ENCODE measurements at places on chromosomes 16 and 17. TPM values are rescaled to one million over a fixed set of nuclear protein-coding genes. Genes with fewer than 3 reads are reported as not detected.
A peak's percentile ranks its signal among the peaks of the same experiment; 100 is the strongest.

- DNase-seq = no peak
Measured at GRCh38 chr16:9165681-9166080, 74.2 kb downstream of the HAPSTR1 start.

- DNase-seq = no peak
Measured at GRCh38 chr17:61254904-61255303, 144.7 kb upstream of the TBX2 start.

- DNase-seq = no peak
Measured at GRCh38 chr16:22225060-22225459, 19.0 kb downstream of the EEF2K start.

GRCh38 chr17:52140601-52141000 is 17.9 kb downstream of the CA10 start:
- no peak for DNase-seq

GRCh38 chr17:51496378-51496777 is 236.0 kb downstream of the UTP18 start:
- DNase-seq = no peak

DNA sequence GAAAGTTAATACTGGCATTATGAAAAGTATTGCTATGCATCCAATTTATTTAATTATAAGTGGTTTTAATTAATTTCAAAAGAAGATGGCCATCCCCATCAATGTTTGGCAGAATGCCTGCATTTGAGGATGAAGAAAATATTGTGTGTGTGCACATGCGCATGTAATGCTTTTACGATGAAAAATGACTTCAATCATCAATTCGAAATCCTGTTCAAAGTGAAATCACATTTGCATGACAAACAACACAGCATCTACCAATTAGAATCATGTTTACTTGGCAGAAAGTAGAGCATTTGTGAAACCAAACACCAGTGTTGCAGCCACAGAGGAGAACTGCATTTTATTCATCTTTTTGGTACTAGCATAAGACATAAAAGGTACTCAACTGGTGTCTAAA is 191.9 kb upstream of the PIRT start:
- no peak for DNase-seq

GRCh38 chr16:51900221-51900780 is 646.6 kb downstream of the TOX3 start:
- DNase-seq = no peak

DNA sequence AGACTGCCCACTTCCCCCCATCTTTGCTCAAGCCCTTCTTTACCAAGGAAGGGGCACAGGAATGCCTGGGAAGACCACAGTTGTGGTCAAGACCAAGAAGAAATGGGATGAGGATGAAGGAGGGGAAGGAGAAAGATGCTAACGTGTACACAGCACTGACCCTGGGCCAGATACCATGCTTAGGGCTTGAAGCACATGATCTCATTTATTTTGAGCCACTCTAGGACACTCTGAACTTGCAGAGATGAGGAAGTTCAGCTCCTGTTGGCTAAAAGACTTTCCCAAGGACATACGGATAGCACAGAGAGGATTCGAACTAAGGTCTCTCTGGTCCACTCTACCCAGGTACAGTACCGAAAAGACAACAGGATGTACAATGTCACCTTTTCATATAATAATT is 42.6 kb downstream of the PIK3R5 start:
- no peak for DNase-seq

- DNase-seq = no peak
Measured at GRCh38 chr17:72930031-72930430, 162.5 kb downstream of the SLC39A11 start.

DNA sequence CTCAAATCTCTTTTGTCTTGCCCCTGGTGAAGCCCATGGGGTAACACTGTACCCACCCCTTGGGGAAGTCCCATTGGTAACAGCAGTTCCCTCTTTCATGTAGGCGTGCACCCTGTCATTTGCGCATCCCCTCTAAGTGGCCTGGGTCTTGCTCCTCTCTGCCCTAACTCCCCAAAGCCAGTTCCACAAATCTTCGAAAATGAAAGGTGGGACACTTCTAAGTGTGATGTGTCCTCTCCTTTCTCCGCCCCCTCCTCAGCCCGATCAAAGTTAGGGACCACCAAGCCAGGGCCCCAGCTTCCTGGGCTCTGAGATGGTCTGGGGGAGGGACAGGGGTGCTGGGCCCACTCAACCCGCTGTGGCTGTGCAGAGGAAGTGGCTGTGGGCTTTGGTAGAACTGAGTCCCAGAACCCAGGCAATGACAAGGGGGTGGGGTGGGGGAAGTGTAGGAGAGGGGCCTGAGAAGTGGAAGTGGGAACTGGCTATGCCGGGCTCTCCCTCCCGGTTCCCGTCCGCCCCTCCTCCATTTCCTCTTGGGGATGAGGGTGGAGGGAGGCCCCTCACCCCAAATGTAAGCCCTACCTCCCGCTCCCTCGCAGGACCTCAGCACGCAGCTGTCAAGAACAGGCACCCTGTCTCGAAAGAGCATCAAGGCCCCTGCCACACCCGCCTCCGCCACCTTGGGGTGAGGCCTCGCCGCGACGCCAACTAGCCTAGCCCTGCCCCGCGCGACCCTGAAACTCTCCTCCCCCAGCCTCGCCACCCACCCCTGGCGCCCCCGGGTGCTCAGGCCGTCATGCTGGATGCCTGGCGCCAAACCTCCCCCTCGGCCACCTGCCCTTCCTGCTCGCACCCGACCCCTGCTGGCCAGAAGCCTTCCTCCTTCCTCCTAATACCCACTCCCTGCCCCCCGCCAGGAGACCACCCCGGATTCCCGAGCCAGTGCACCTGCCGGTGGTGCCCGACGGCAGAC is 8.7 kb downstream of the ABI3 start:
- DNase-seq = peak; percentile 76

- DNase-seq = no peak
Measured at GRCh38 chr17:68004201-68004600, 7.9 kb upstream of the C17orf58 start.

- DNase-seq = no peak
Measured at GRCh38 chr16:58970775-58971174, 236.7 kb upstream of the GOT2 start.

DNA sequence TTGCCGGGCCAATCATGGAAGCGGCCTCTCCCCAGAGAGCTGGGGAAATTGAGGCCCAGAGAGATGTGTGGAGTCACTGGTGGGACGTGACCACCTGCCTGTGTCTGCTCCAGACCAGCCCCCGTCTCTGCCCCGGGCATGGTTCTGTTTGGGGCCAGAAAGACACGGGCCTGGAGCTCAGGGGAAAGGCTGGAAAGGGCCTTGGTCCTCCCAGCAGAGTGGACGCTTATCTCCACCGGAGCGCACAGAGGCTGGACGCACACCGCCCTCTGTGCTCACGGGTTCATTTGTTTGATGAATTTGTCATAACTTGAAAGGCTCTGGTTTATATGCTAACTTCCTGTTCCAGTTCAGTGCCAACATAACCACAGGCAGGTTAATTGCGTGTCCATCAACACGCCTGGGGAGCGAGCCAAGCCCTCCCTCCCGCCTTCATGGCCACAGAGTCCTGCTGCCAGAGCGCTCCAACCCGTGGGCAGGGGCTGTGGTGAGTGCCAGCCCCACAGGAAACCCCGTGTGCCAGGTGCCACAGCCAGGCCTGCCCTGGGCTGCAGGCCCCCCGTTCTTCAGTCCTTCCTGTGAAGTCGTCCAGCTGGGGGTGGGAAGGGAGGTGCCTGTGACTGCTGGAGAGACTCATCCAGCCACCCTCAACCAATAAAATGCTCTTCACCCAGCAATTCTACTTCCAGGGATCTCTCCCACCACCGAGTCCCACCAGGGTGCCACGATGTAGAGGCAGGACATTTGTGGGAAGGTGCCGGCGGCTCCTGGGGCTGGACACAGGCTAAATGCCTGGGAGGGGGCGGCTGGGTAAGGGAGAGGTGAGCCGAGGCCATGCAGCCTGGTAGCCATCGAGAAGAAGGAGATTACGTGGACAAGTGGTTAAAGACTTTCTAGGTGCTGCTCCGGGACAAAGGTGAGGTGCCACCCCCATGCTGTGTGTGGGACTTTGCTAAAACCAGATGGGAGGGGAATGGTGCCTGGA is 29.4 kb upstream of the BAHCC1 start:
- peak; percentile 28 for DNase-seq

DNA sequence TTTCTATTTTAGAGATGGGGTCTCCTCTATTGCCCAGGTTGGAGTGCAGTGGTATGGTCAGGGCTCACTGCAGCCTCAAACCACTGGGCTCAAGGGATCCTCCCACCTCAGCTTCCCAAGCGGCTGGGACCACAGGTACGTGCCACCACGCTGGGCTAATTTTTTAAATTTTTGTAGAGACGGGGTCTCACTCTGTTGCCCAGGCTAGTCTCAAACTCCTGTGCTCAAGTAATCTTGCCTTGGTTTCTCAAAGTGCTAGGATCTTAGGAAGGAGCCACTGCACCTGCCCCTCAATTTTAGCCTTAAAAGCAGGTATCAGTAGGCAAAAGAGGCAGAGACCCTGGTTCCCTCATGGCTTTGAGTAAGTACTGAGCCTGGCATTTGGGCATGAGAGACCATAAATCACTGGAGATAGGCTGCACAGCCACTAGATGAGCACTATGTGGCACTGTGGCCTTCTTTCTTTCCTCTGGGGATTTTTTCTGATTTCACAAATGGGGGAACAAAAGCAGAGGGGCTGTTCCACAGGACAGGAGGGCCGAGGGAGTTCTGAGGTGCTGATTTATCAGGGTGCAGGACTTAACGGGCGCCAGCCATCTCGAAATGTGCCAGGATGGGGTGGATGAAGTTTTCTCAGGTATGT is 82.2 kb downstream of the PLXDC1 start:
- DNase-seq = no peak

TNFRSF17 gene
- total RNA-seq = 92.4 TPM

BCL6B gene
- 0.56 TPM for total RNA-seq

CES1 gene
- 0.66 TPM for total RNA-seq

KCNH4 gene
- total RNA-seq = 0.19 TPM

WDR59 gene
- 54.9 TPM for total RNA-seq

SNAI3 gene
- 5.7 TPM for total RNA-seq

WDR81 gene
- total RNA-seq = 22.4 TPM

KREMEN2 gene
- 1.5 TPM for total RNA-seq
